T-helper 17 cell (primary cell): ENCODE measurements at places on chromosomes 16 and 17. TPM values are rescaled to one million over a fixed set of nuclear protein-coding genes. Genes with fewer than 3 reads are reported as not detected.

The ITGAL gene
- 338 TPM for total RNA-seq

The ZNF469 gene
- 0.32 TPM for total RNA-seq

The PDE6G gene
- total RNA-seq = 0.50 TPM

The KRTAP2-3 gene
- total RNA-seq = not detected

The FGF11 gene
- 2.0 TPM for total RNA-seq

The UBALD2 gene
- 252 TPM for total RNA-seq

The CCL15 gene
- not detected for total RNA-seq

The COG1 gene
- total RNA-seq = 64.4 TPM

The RAB37 gene
- total RNA-seq = 83.3 TPM

The STX4 gene
- 72.0 TPM for total RNA-seq

The ZP2 gene
- not detected for total RNA-seq

The SETD1A gene
- total RNA-seq = 31.3 TPM

The SLC5A2 gene
- 1.3 TPM for total RNA-seq

The PIRT gene
- not detected for total RNA-seq

The KRT31 gene
- total RNA-seq = not detected

The ADAD2 gene
- not detected for total RNA-seq

The SPN gene
- total RNA-seq = 147 TPM

The LRRC37A2 gene
- total RNA-seq = 27.9 TPM

The ITGAD gene
- not detected for total RNA-seq

The GRIN2A gene
- total RNA-seq = not detected

The OR3A3 gene
- not detected for total RNA-seq

The TNFRSF17 gene
- 0.45 TPM for total RNA-seq

The TBX6 gene
- 0.65 TPM for total RNA-seq

The CCR7 gene
- 165 TPM for total RNA-seq

The EFCAB5 gene
- 0.55 TPM for total RNA-seq

The TMEM92 gene
- total RNA-seq = not detected

The RNPS1 gene
- total RNA-seq = 224 TPM

The CA5A gene
- total RNA-seq = not detected
